ENCODE measurements at places on chromosomes 5 and 9.

DNA sequence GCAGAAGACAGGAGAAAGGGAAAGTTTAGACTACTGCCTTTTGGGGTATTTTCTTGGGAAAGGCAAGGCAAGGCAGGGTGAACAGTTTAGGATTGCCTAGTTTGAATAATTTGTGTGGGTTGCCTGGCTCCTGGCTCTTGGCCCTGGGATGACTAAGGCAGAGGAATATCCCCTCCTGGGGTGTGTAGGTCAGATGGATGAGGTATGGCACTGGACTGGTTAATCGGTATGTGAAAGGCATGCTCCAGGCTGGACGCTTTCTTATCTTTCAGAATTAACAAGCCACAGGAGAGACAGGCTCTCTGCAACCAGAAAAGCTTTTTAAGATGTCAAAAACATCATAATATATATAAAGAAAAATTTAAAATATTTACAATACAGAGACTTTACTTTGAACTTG lies 58.6 kb downstream of the STARD4 start:
- no peak for DNase-seq

DNA sequence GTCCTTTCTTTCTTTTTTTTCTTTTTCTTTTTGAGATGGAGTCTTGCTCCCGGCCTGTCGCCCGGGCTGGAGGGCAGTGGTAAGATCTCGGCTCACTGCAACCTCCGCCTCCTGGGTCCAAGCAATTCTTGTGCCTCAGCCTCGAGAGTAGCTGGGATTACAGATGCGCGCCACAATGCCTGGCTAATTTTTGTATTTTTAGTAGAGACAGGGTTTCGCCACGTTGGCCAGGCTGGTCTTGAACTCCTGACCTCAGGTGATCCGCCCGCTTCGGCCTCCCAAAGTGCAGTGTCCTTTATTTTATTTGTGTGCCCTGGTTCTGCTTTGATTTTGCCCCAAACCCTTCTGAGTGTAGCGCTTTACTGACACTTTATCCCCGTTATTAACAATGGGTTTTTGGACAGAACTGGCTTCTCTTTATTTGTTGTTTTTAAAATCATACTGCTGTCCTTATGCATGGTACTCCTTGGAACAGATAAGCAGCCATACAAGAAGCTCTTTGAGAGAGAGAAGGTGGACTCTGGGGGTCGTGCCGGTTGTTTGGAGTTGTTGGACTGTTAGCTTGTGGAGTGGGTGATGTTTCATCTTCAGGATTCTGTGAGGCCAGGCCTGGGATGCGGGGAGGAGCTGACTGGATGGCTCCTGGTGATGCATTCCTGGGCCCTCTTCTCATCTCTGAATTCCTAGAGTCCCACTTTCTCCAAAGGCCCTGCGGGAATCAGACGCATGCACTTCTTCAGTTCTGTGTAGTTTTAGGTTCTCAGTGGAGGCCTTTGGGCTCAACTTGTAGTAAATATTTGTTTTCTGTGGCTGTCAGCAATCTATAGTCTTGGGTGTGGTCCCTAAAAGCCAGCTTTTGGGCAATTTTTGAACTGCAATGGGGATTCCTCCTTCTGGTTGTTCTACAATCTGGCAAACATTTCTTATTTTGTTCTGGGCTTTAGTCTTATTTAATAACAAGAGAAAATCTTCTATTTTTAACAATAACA lies 47.8 kb downstream of the PTTG1 start:
- no peak for DNase-seq

GRCh38 chr5:18305288-18305924 lies 671.1 kb downstream of the TAF11L14 start:
- no peak for DNase-seq

- DNase-seq, result no peak
Observed at GRCh38 chr5:72525816-72526215, 18.6 kb upstream of the ZNF366 start.

- DNase-seq, result peak; percentile 31
Observed at GRCh38 chr5:40402007-40402364, 277.7 kb upstream of the PTGER4 start.

DNA sequence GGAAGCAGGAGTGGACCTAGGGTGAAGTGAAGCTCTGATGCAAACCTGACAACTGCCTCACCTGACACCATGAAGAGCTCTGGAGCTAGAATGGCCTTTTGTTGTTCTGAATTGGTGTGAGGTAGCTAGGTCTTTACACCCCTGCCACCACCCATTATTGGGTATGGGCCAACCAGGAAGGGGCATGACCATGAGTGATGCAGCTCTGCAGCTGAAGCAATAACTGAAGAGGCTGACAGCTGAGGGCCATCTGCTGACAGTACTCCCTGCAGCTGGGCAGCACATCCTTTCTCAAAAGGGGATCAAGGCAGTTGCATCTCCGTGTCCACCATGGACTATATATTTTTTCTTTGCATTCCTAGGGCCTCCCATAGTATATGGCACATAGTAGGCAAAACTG lies 87.0 kb upstream of the TLE1 start:
- DNase-seq, result no peak

- no peak for DNase-seq
Observed at GRCh38 chr5:3214838-3215374, 380.7 kb upstream of the IRX1 start.

- DNase-seq, result no peak
Observed at GRCh38 chr9:113626735-113627495, 163.4 kb downstream of the RGS3 start.

- DNase-seq, result no peak
Observed at GRCh38 chr9:69155341-69156030, 18.6 kb upstream of the TJP2 start.

GRCh38 chr5:93219641-93220145 lies 361.3 kb downstream of the NR2F1-AS1 start:
- DNase-seq, result no peak

GRCh38 chr9:63816751-63817621 lies 1468.0 kb downstream of the FOXD4L5 start:
- DNase-seq, result peak; percentile 36

- DNase-seq, result no peak
Observed at GRCh38 chr5:2866662-2867372, 115.3 kb upstream of the IRX2 start.

GRCh38 chr9:125633116-125633745 lies 73.8 kb downstream of the MAPKAP1 start:
- no peak for DNase-seq

- DNase-seq, result no peak
Observed at GRCh38 chr5:60458666-60459065, 241.3 kb downstream of the DEPDC1B start.
